ENCODE measurements at places on chromosomes 13 and 19.

DNA sequence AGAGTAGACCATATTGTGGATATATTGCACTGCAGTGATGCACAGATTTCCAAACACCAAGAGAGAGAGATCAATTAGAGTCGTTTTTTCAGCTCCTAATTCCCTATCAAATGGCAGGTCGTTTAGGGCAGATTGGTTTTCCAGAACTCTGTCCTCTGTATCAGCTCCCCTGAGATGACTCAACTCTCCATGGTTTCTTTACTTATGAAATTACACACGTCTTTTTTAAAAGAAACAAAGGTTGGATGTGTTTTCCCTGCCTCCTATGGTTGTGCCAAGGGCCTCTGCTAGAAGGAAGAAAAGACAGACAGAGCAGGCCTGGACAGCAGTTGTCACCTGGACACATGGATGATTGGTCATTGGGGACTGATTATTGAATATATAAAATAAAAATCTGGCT is 478.1 kb upstream of the NBEA start:
- no peak for DNase-seq

DNA sequence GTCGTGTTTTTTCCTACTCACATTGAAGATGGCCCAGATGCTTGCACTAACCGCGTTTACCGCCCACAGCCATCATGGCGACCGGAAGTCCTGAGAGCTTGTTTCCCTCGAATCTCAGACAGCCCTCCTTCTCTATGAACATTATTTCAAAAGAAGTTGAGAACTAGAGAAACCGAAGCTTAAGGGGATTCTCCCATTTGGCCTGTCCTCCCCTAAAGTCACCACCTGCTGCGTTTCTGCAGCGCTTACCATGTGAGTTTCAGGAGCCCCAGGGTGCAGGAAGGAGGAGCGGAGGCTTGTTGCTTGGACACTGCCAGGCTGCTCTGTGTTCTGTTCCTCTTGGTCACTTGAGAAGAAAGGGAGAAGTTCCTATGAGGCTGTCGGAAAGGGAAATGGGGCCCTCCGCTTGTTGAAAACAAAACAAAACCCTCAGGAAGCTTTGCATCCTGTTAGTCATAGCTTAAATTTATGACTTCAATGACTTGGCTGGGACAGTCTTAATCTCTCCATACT is 6.2 kb downstream of the CARD8 start:
- DNase-seq: peak; percentile 77

DNA sequence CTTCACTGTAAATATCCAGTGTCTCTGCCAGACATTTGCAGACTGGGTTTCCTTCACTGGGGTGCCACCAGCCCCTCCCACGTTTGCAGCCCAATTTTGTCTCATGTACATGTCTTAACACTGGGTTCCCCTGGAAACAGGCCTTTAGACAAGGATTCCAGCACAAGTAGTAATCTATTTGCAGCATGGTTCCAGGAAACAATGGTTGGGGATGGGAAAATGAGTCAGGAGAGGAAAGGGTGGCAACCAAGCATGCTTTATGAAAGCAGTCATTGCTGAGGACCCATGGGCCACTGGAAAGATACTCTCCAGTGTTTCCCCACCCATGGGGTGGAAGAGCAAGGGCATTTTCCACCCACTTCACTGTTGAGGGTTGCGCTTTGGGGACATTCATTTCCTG is 53.6 kb upstream of the FARP1 start:
- no peak for DNase-seq

DNA sequence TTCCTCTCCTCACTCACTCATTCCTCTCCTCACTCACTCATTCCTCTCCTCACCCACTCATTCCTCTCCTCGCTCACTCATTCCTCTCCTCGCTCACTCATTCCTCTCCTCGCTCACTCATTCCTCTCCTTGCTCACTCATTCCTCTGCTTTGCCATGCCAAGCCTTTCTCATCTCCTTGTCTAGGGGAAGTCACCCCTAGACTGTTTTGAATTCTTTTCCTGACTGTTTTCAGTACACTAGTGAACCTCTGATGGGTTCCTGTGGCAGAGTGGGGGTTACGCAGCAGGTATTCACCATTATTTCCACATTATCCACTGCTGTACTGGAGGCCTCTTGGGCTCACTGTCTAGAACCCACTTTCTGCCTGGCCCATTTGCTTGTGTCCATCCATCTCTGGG is 1.2 kb downstream of the CYP4F8 start:
- no peak for DNase-seq

GRCh38 chr13:35356572-35356971 is 119.9 kb downstream of the MAB21L1 start:
- DNase-seq: no peak
